ENCODE measurements at places on chromosomes 11 and 22.

GRCh38 chr22:36185828-36186624 lies 15.6 kb downstream of the APOL4 start:
- DNase-seq: no peak

DNA sequence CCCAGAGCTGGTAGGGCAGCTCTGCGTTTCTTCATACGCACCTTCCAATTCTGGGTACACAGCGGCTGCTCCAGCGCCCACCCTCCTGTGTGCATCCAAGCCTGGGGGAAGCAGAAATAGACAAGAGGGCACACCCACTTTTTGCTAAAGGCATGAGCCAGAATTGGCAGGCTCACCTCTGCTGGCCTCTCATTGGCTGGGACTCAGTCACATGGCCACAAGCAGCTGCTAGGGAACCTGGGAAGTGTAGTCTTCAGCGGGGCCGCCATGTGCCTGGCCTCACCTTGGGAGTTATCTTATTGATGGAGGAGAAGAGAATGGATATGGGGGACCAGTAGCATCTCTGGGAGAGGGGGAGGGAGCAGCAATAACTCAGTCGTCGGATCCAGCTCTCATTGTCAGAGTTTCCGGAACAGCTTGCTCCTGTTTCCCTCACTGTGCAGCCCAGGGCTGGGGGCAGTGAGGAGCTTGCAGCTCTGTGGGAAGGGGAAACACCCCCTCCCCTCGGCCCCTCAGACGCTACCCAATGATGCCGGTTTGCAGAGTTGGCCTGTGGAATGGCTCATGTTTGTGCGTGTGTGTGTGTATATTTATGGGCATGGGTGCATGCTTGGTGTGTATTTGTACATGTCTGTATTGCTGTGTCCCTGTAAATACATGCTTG lies 11.8 kb upstream of the MIEF1 start:
- peak; percentile 69 for DNase-seq

- peak; percentile 92 for DNase-seq
These were observed 58.2 kb upstream of the FTH1 start for GRCh38 chr11:62025487-62026105.

DNA sequence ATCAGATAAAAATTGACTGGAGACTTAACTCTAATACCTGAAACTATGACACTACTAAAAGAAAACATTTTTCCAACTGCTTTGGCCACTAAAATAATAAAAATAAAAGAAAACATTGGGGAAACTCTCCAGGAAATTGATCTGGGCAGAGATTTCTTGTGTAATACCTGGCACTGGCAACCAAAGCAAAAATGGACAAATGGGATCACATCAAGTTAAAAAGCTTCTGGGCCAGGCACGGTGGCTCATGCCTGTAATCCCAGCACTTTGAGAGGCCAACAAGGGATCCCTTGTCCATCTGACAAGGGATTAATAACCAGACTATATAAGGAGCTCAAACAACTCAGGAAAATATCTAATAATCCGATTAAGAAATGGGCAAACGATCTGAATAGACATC lies 64.6 kb upstream of the RAB1B start:
- DNase-seq: no peak

DNA sequence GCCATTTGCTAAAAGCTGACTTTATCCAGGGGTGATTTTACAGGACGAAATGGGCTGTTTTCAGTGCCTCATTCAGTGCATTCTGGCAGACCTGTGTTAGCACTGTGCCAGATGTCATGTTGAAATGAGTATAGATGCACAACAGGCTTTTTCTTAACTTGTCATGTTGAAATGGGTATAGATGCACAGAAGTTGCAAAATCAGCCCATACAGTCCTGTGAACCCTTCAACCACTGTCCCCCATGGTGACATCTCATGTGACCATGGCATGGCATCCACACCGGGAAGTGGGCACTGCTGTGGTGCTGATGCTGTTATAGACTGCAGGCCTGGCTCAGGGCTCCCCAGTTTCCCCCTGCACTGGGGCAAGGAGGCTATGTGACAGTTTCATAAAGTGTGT lies 2.5 kb downstream of the TALDO1 start:
- DNase-seq: no peak

- DNase-seq: no peak
These were observed 298.8 kb downstream of the TBC1D22A start for GRCh38 chr22:47061226-47061625.
